ENCODE measurements at places on chromosomes 4 and X.

DNA sequence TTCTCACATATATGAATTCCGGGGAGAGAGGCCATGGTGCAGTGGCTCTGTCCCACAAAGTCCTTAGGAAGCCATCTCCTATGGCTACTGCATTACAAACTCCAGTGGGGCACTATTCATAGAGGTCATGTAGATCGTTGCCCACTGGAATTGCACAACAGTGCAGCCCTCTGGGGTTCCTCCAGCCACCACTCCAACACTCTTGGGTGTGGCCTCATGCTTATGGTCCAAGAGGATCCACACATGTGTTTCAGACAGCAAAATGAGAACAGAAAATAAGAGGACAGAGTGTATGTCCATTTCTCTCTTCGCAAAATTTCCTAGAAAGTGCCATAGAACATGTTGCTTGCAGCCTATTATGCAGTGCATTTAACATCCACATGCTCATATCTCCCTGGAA lies 444.2 kb upstream of the FAM241A start:
- no peak for ATAC-seq

GRCh38 chr4:143381189-143382118 lies 44.8 kb downstream of the GAB1 start:
- ATAC-seq = peak; percentile 94

- ATAC-seq = no peak
Measured at GRCh38 chr4:74042681-74043080, 4.2 kb upstream of the CXCL3 start.

- ATAC-seq = peak; percentile 7
Measured at GRCh38 chr4:105472871-105473323, 965 bp downstream of the PPA2 start.

- no peak for ATAC-seq
Measured at GRCh38 chr4:2388429-2389182, 29.8 kb downstream of the ZFYVE28 start.

GRCh38 chr4:109046471-109047201 lies 255.8 kb downstream of the COL25A1 start:
- peak; percentile 44 for ATAC-seq

GRCh38 chr4:37639551-37640285 lies 46.5 kb downstream of the RELL1 start:
- ATAC-seq = no peak
